AML-193 (cell line): ENCODE measurements at places on chromosomes 2 and 18.
A peak's percentile ranks its signal among the peaks of the same experiment; 100 is the strongest.

DNA sequence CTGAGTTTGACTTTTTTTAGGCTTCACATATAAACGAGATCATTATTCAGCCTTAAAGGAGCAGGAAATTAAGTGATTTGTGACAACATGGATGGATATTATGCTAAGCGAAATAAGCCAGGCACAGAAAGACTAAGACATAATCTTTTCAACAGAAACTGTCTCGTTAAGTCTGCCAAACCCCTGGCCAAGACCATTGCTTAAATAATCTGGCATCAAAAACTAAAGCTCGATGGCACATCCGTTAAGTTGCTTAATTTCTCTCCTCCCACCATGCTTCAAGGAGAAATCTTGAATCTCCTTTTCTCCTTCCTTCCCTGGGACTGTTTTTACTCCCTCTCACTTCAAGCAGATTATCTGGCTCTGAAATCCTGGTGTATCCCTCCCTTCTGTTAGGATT is 140.3 kb downstream of the GALNT14 start:
- DNase-seq, result no peak

DNA sequence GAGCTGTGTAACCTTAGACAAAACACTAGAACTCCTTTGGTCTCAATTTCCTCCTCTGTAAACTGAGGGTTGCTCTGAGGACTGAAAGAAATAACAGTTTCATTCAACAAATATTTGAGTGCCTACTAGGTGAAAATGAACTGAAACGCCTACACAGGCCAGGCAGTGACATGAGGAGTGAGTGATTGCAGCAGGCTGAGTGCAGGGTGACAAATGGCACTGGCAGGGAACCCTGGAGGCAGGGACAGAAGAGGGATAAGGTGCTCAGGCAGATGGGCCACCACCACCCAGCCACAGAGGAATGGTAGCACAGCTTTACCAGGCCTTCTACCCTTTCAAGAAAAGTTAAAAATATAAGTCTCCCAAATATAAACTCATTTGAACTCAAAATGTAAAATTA is 11.5 kb upstream of the RNU4ATAC start:
- DNase-seq, result no peak

- no peak for DNase-seq
Observed at GRCh38 chr2:71816815-71817214, 330.8 kb downstream of the CYP26B1 start.

DNA sequence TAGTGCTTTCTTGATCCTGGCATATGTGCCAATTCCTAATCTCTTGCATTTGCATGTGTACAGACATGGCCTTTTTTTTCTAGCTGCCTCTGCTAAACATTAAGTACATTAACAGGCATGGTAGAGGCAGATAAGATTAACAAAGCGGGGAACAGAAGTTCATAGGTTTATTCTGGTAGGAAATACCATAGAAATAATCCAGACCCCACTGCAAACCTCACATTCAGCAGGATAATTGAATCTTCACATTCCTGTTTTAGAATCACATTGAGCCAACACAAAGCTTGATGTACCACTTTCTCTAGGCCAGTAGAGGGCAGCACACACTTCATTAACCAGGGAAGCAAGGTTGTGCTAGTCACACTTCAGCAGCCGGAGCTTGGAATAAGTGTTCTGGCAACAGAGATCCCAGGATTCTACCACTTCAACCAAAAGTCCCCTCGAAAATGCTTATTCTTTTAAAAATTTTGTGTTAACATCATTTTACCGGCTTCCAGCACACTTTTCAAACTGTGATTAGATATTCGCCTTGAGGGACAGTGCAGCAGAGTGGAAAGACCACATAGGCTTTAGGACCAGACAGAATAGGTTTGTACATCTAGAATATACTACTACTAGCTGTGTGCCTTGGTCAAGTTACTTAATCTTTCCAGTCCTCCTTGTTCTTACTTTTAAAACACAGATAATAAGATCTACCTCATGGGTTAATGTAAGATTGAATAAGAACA is 420.2 kb upstream of the CHST9 start:
- peak; percentile 37 for DNase-seq

DNA sequence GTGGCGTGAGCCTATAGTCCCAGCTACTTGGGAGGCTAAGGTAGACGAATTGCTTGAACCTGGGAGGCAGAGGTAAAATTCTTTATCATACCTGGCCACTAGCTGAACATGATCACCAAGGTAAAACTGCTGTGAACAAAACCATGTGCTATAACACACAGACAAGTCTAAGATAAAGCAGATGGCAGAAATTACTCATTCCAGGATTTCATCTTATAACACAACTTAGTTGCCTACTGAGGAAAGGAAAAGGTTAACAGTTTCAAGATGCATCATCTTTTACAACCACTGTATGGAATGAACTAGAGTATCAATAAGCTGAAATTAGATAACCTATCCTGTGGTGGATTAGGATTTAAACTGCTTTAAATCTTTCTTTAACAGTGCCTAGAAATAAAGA is 8.3 kb downstream of the ARL5A start:
- DNase-seq, result no peak

DNA sequence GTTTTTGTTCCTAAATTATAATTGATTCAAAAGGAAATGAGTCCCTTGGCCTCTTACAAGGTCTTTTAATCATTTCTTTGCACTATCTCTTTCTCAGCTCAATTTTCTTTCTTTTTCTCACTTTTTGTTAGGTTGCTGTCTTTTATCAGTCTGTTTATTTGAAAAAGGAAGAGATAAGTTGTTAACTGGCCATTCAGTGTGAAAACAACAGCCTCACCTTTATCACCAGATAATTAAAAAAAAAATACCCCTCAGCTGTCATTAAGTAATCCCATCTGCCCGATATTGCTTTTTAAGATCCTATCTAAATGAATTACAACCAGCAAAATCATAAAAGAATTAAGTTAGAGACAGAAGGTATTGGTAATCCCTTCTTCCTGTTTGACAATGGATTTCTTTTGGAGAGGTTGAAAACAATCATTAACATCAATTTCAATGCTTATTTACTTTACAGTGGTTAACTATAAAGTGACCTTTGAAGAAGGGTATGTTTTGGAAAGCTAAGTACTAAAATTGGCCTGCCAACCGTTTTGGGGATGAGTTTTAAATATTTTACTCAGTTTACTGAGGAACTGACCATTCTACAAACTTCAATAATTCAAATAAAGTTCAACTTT is 104.9 kb downstream of the TGIF1 start:
- DNase-seq, result no peak

DNA sequence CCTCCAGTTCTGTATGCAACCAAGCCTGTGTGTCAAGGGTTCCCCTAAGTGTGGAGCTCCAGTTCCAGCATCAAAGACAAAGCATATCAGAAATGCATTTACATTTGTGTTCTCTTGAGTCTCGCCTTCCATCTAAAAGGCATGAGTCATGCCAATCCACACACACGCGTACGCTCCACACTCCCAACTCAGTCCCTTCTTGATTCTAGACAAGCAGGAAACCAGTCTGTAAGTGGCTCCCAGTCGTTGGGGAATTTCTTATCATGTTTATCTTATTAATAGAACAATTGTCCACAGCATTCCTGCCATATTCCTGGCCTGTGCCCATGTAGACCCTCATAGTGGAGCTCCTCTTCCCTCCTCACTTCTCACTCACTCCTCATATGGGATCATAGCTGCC is 86.4 kb upstream of the SLC35G4 start:
- DNase-seq, result no peak

DNA sequence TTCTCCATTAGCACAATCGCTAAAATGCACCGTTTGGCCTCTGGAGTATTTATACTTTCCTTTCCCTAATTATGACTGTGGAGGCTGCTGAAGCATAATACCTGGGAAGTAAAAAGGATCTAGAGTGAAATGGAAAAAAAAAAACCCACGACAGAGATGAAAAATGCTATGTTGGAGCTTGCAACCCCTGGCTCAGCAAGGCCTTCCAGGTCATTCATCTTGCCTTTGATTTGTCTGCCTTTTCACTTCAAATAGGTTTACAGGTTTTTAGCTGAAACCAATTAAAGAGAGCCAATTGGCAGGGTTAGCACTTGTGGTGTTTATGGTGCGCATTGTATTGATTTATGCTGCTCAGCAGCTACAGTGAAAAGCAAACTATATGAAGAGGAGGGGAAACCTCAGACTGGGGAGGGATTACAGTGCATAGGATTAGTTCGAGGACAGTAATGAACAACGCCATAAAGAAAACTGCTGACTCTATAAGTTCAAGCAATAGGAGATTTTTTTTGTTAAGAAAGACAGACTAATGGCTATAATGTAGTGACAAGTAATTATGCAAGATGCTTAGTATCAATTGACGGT is 347.9 kb downstream of the MEIS1 start:
- no peak for DNase-seq

DNA sequence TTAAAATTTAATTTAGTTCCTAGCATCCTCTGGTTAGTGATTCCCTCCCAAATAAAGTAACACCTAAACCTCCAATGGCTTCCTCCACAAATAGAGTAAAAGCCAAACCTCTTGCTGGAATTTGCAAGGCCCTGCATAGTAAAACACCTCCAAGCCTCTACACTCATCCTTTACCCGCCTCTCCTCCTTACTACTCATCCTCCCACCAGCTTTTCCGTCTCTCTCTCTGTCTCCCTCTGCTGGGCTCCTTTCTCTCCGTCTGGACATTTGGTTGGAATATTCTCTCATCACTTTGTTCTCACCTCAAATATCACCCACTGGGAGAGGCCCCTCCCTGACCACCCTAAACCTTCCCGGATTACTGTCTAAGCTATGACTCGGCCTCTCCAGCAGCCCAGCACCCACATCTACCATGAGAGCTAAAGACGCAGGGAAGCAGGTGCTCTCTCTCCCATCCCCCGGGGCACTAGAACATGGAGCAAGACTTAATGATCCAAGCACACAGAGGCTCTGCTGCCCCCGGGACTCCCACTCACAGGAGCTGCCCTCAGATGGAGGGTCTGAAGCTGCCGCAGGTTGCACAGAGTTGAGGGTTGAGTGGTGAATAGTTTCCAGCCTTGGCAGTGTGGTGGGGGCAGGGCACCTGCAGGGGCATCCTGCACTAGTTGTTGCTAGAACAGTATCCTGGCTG is 167.2 kb downstream of the FBXO15 start:
- no peak for DNase-seq
